ENCODE measurements at places on chromosomes 12 and 14.

- no peak for DNase-seq
These were observed 25.1 kb downstream of the ACVR1B start for GRCh38 chr12:51976376-51977160.

DNA sequence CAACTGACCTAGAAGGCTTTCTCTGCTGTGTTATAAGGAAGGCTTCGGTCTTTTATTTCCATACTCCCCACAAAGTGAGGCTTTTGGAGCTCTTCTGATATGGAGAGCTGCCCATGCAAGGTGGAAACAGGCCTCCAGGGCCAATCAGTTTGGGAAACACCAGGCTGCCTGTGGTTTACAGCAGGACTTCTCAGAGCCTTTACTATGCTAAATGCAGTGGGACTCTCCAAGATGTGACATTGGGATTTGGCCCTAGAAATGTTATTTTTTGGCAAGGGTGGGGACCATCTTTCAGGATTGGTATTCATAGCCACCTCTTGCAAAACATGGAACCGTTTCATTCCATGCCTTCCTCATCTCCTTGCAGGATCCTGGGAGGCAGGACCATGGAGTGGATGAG is 3.7 kb downstream of the ACACB start:
- DNase-seq, result no peak

GRCh38 chr14:92552066-92552465 is 38.5 kb downstream of the RIN3 start:
- no peak for DNase-seq

- no peak for DNase-seq
These were observed 11.5 kb downstream of the MAGOHB start for GRCh38 chr12:10601860-10602259.

- DNase-seq, result no peak
These were observed 116.1 kb downstream of the DUSP6 start for GRCh38 chr12:89236237-89236636.

DNA sequence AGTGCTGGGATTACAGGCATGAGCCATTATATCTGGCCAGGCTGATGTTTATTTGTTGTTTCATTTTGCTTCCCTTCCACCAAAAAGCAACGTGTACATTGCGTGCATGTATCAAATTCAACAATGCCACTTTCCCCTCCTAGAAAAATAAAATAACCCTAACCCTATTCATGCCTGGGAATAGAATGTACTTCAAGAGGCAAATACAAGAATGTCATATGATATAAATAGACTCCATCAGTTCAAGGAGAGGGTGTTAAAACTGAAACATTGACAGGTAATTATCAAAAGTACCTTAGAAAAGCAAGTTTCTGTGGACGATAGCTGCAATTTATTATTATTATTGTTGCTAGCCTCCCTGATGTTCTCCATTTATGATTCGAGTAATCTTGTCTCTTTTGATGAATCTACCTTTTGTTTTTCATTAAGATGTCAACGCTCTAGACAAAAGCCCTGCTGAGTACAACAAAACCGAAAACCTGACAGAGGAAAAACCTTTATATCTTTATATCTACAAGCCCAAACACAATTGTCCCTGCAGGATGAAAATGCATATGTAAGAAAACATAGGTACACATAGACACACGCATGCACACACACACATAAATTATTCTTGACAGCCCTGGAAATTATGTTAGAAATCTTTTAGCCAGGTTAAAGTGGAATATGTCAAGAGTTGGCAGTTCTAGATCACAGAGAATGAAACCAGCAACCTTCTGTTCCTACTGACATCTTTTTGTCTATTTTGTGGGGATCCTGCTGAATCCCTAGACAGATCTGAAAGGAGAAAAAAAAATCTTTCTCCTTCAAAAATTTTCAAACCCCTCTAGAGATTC is 98.9 kb downstream of the BTG1 start:
- no peak for DNase-seq

Measured in keratinocyte (primary cell).